ENCODE measurements at places on chromosomes 16 and 17.

DNA sequence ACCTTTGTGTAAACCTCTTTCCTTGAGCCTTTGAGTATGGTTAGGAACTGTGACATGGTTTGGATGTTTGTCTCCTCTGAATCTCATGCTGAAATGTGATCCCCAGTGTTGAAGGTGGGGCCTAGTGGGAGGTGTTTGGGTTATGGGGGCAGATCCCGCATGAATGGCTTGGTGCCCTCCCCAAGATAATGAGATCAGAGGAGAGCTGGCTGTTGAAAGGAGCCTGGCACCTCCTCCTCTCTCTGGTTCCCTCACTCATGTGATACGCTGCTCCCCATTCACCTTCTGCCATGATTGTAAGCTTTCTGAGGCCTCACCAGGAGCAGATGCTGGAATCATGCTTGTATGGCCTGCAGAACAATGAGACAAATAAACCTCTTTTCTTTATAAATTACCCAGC is 1110.2 kb downstream of the CDH11 start:
- DNase-seq: no peak

DNA sequence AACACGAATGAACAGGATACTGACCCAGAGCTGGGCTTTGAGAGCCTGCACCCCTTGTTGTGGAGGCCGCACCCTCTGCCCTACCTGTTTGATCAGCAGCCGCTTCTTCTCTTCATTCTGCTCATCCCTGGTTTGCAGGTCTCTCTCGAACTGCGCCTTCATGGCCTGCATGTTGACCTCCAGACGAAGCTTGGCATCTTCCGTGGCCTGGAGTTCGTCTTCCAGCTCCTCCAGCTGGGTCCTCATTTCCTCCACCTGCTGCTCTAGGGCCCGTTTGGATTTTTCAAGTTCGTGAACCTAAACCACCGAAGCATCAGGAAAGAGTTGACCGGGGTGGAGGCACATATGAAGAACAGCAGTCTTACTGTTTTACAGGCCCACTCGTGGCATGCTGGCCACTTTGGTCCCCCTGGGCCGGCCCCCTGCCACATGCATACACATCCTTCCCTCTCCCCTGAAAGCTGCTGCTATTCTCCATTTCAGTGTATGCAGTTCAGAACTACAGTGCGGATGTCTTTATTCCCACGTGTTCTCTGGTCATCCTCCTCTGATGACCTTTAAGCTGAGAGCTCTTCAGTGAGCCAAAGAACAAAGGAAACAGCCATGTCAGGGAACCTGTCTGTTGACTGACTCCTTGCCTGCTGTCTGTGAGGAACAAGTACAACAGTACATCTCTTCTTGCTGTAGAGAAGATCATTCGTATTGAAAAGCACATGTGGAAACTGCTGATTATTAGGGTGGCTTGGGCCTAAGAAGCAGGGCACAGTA is 54.8 kb downstream of the NDEL1 start:
- no peak for DNase-seq

DNA sequence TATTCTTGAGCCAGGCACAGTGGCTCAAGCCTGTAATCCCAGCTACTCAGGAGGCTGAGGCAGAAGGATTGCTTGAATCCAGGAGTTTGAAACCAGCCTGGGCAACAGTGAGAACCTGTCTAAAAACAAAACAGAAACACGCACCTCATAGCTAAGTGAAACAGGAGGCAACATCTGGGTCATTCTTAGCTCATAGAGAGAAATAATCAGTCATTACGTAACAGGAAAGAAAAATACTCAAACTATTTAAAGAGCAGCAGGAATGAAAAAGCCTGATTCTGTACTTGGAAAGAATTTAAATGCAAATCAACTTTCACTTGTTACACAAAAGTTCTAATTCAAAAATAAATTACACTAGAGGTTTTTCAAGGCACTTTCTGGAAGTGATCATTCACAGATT is 17.2 kb downstream of the CHCT1 start:
- no peak for DNase-seq

DNA sequence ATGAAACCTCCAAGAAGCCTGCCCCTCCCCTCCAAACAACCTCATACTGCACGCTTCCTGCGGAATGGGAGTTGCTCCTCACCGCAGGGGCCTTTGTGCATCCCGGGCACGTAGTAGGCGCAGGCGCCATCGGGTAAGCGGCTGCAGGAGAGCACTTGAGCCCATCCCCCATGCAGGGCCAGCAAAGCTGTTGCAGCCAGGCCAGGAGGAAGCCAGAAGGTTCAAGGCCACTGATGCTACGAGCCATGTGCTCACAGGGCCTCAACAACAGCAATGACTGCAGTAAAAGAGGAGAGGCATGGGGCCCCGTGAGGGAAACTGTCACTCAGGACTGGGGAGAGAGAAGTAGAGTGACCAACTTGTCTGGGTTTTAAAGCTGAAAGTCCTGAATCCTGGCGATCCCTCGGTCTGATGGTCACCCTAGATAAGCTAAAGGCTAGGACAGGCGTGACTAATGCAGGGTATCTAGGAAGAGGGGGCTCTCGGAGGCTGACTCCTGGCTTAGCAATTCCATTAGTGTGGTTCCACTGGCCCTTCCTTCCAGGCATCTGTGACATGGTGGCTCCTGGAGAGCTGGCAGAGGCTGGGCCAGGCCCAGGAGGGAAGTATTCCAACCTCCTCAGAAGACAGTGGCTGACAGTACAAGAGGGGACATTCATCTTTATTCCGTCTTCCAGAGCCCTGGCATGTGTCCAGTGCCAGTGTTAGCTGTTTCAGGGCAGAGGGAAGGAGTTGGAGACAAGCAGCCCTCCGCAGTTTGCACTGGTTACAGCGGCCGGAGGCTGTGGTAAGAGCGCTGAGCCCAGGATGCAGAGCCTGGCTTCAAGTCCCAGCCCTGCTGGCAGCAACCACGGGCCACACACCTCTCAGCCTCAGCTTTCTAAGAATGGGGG is 20.8 kb downstream of the GOSR2 start:
- no peak for DNase-seq

DNA sequence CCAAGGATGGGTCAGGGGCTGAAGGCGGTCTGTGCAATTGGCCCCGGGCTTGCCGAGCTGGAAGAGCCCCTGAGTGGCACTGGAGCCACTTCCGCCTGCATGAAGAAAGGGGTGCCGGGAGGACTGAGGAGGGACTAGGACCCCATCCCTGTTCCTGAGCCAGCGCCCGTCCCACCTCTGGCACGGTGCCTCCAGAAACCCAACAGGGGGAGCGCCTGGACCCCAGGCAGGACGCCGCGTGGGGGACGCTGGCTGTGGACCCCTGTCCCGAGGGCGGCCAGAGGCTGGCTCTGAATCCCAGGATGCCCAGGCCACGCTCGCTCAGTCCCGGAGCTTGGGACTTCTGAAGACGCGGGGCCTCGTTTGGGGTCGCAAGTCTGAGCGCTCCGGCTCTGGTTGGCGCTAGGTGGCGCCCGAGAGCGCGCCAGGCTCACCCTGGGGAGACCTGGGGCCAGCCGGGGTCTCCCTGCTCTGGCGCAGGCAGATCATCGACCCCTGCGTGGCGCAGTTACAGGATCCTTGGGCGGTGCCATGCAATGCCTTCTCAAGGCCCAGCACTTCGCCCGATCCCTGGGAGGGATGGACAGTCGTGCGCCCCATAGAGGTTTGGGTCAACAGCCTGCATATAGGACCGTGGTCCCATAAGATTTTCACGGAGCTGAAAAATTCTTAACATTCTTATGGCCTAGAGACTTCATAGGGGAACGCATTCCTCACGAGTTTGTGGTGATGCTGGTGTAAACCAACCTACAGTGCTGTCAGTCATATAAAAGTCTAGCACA is 58.5 kb upstream of the CREBBP start:
- DNase-seq: peak; percentile 85

GRCh38 chr17:45172232-45172540 is 10.5 kb downstream of the HEXIM2 start:
- DNase-seq: no peak

- DNase-seq: peak; percentile 44
Observed at GRCh38 chr17:4833941-4834680, 971 bp downstream of the MINK1 start.

DNA sequence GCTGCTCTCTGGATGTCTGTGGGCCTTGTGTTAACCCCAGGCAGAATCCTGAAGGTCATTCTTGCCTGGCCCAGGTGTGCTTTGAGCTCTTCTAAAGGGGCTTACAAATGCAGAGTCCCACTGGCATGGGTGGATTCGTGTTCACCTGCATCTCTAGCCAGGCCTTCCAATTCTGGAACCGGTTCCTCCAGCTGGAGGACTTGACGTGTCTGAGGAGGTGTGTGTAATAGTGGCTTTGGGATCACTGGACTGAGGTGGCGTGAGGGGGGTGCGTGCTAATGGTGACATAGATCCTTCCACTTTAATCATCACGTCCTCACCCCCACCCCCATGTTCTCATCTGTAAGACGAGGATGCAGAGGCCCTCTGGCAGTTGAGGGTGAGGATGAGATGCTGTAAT is 4.8 kb downstream of the GSE1 start:
- no peak for DNase-seq

DNA sequence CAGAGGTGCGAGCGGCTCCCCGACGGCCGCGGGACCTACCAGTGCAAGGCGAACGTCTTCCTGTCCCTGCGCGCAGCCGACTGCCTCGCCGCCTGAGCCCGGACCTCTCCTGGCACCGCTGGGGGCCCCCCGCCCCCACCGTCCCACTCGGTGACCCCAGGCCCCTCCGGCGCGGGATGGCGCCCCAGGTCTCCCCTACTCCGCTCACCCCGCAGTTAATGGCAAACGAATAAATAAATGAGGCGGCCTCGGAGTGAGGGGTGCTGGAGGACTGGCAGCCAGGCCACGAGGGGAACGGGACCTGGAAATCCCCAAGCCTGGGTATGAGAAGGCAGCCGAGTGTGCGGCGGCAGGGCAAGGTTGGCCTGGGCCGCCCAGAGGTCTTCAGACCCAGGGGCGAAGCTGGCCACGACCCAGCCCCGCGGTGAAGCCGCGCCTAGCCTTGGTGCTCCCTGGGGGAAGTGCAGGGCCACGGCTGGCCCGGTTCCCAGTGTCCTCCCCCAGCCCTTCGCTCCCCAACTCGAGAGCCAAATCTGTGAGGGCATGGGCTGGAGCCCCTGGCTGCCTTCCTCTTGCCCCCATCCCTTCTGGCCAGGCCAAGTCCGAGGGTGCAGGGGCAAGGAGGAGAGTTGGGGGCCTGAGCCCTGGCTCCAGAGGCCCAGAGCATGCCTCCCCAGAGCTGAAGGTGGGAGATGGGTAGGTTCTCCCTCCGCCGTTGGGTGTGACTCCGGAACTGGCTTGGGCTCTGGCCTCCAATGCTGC is 796 bp downstream of the NPB start:
- no peak for DNase-seq

- DNase-seq: no peak
Observed at GRCh38 chr17:72510351-72511016, 389.7 kb downstream of the SOX9 start.

DNA sequence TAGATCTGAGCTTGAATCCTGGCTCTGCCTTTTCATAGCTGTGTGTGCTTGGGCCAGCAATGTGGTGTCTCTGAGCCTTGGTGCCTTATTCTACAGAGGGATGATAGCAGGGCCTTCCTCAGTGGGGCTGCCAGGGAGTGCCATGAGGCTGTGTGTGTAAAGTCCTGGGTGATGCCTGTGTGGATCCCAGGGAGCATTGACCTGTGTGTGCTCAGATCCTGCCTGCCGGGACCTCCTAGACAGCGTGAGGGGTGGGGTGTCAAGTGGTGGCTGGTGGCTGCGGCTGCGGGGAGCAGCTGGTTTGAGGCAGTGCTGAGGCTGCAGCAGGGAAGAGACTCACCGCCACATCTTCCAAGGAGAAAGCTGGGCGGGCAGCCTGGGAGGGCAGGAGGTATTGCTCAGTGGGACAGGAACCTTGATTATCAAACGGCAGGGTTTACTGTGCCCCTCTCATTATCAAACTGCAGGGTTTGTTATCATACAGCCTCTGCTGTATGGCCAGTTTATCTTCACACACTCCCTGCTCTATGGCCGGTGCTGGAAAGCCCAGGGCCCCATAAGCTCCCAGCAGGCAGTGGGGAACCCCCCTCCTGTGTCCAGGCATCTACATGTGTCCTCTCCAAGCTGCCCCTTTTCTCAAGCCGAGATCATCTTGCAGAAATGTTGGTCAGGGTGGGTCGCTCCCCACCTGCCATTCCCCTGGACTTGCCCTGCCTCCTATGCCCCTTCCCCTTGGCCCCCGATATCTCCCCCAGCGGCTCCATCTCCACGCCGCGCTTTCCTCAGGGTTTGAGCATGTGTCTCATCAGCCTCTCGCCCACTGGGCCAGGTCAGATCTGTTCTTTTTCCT is 3.1 kb upstream of the ADCY7 start:
- DNase-seq: no peak

GRCh38 chr17:14826358-14826757 is 438.8 kb downstream of the PMP22 start:
- DNase-seq: peak; percentile 37

All from nephron progenitor cell (in vitro differentiated cells).